ENCODE measurements at places on chromosomes 16 and 17.

DNA sequence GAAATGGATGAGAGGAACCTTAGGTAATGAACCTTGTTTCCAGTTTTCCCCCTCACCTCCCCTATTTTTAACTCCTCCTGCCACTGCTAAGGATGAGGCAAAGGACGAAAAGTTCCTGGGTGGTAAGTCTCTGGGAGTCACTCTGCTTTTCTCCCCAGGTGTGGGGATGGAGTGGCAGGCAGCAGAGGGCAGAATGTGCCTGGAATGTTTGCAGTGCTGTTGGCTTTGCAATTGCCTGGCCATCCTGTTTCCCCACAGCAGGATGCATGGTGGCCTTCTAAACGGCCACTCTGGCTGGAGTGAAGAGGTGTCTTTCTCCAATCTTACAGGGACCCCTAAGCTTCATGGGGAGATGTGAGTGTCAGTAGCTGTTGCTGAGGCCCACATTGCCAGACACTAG, 432.5 kb upstream of the ZFHX3 start:
- DNase-seq: no peak

- DNase-seq: no peak
Measured at GRCh38 chr17:20281860-20282259, 185.5 kb downstream of the LGALS9B start.

GRCh38 chr16:70412385-70412784, 26.5 kb downstream of the ST3GAL2 start:
- DNase-seq: no peak

- DNase-seq: no peak
Measured at GRCh38 chr16:81637336-81638235, 141.5 kb upstream of the PLCG2 start.

GRCh38 chr17:73293031-73293430, 18.8 kb downstream of the CDC42EP4 start:
- DNase-seq: no peak

- DNase-seq: no peak
Measured at GRCh38 chr17:72413077-72414031, 292.5 kb downstream of the SOX9 start.

DNA sequence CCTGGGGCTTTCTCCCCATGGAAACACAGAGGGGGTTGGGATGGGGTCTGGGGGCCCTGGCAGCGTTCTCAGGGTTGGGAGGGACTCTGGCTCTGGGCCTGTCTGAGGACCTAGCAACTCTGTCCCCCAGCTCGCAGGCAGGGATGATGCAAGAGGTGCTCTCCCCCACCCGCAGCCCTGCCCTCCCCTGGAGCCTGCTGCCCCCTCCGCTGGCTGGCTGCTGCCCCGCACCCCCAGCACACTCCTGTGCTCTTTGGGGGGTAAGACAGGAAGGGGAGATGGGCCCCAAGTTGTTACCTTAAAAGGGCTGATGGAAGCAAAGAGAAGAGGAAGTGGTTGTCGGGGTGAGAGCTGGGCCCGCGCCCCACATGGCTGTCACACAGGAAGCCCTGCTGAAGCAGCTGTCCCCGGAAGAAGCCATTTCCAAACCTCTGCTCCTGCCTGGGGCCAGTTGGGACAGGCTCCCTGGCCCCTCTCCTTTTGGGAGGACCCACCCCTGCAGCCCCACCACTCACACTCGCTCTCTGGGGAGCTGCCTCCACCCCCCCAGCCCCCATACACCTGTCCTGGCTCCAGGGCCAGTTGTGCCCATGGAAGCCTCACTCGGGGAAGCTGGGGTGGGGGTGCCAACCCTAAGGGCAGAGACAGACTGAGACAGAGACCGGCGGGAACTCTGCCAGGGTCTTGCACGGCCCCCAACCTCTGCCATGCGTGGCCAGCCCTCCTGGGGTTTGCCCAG, 2.5 kb downstream of the CORO1A start:
- peak; percentile 69 for DNase-seq

GRCh38 chr16:82055117-82055516, 20.1 kb downstream of the HSD17B2 start:
- DNase-seq: no peak

Data from activated CD4-positive, alpha-beta T cell treated with anti-CD3 and anti-CD28 coated beads for 4 hours (primary cell).